NCI-H1436 (cell line): ENCODE measurements at places on chromosomes 7 and 10.

GRCh38 chr10:32692174-32692573 lies 246.2 kb downstream of the CCDC7 start:
- no peak for DNase-seq

- DNase-seq = no peak
These were observed 309.7 kb downstream of the TYW1 start for GRCh38 chr7:67306331-67306730.

- DNase-seq = no peak
These were observed 108.8 kb upstream of the LRGUK start for GRCh38 chr7:134018306-134018705.

GRCh38 chr10:57979956-57980355 lies 287.7 kb downstream of the IPMK start:
- DNase-seq = no peak

GRCh38 chr7:3673524-3673923 lies 372.5 kb downstream of the SDK1 start:
- no peak for DNase-seq

GRCh38 chr10:124679401-124679800 lies 64.8 kb downstream of the FAM53B start:
- DNase-seq = no peak

- DNase-seq = no peak
These were observed 1.2 kb upstream of the ZEB1 start for GRCh38 chr10:31317652-31318381.

GRCh38 chr7:18312482-18312881 lies 183.1 kb upstream of the HDAC9 start:
- no peak for DNase-seq

GRCh38 chr10:124200011-124200410 lies 106.6 kb upstream of the CHST15 start:
- no peak for DNase-seq

- DNase-seq = no peak
These were observed 138.9 kb downstream of the JAZF1 start for GRCh38 chr7:28041508-28042314.

GRCh38 chr7:143519411-143520131 lies 41.9 kb downstream of the TAS2R41 start:
- DNase-seq = no peak

GRCh38 chr7:155283565-155284194 lies 14.0 kb upstream of the INSIG1 start:
- DNase-seq = no peak

GRCh38 chr7:52777051-52777822 lies 258.2 kb upstream of the POM121L12 start:
- no peak for DNase-seq

GRCh38 chr10:1578392-1579140 lies 158.8 kb downstream of the ADARB2 start:
- DNase-seq = no peak

GRCh38 chr10:1241322-1241890 lies 185.2 kb downstream of the WDR37 start:
- DNase-seq = no peak

- DNase-seq = no peak
These were observed 188.6 kb upstream of the LYZL2 start for GRCh38 chr10:30818010-30818660.

- DNase-seq = no peak
These were observed 909 bp upstream of the CC2D2B start for GRCh38 chr10:95906677-95907455.

DNA sequence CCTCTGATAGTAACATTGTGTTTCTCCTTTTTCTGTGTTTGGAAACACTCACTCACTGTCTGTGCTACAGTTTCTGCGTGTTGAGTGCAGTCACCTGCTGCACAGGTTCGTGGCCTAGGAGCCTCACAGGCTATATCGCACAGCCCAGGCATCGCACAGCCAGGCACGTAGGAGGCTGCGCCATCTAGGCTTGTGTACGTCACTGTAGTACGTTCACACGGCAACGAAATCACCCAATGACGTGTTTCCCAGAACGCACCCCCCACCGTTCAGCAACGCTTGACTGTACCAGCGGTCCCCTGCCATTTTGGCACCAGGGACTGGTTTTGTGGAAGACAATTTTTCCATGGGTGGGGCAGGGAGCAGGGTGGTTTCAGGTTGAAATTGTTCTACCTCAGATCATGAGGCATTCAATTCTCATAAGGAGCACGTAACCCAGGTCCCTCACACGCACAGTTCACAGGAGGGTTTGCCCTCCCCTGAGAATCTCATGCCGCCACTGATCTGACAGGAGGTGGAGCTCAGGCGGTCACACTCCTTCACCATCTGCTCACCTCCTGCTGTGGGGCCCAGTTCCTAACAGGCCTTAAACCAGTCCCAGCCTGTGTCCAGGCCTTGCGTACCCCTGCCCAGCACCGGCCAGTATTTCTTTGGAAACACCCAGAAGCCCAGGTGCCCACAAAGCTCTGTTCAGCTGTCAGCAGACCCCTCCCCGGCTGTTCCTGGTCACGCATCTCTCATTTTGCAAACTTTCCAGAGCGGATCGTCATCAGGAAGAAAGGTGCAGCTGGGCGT lies 23.2 kb upstream of the PRKAR1B start:
- DNase-seq = no peak

DNA sequence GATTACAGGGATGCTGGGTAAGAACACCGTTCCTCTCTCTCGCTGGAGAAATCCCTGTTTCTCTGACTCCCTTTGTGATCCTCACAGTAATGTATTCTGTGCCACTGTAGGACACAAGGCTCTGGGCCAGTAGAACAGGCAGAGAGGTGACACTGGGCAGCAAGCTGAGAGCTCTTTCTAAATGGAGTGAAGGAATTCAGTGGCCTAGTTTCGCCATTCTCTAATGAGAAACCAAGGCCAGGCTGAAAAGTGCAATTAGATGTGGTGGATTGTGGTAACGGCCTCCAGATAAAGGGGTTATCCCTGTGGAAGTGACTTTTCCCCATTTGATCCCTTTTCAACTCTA lies 12.8 kb downstream of the KCTD7 start:
- DNase-seq = no peak

GRCh38 chr7:123637203-123637602 lies 18.5 kb upstream of the LMOD2 start:
- DNase-seq = no peak

GRCh38 chr10:80413271-80413996 lies 5.1 kb downstream of the PRXL2A start:
- no peak for DNase-seq

DNA sequence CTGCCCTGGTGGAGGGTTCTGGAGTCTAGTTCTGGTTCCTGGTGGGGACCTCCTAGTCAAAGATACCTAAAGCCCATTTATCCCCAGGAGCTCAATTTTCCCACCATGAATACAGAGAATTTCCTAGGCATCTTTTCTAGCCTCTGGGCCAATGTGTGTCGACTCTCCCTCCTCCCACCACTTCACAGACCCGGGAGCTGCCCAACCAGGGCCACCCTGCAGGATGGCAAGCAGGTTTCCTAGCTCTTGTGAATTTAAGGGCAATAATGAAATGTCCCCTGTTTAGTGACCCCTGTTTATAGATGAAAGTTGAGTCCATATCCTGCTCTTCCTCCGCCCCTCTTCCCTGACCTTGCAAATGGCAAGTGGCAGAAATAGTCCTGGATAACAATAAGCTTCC lies 9.4 kb downstream of the DLX5 start:
- DNase-seq = no peak

GRCh38 chr10:89374713-89375141 lies 3.1 kb upstream of the IFIT1B start:
- no peak for DNase-seq

DNA sequence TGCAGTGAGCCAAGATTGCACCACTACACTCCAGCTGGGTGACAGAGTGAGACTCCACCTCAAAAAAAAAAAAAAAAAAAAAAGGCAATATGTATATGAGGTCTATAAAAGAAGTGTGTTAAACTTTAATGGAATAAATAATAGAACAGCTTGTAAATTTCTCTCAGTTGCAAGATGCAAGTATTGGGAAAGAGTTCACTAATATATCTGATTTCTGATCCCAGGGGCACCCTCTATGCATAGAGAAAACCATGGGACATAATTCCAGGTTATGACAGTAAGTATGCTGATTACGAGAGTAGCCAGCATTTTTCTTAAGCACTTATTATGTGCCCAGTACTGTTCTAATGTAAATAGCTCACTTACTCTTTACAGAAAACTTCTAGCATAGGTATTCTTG lies 66.1 kb upstream of the AFAP1L2 start:
- no peak for DNase-seq

- DNase-seq = no peak
These were observed 201.6 kb downstream of the LRRTM3 start for GRCh38 chr10:67127441-67127840.

GRCh38 chr7:36951257-36951697 lies 227.0 kb upstream of the AOAH start:
- no peak for DNase-seq

- DNase-seq = no peak
These were observed 11.5 kb downstream of the C10orf71 start for GRCh38 chr10:49310460-49310859.

DNA sequence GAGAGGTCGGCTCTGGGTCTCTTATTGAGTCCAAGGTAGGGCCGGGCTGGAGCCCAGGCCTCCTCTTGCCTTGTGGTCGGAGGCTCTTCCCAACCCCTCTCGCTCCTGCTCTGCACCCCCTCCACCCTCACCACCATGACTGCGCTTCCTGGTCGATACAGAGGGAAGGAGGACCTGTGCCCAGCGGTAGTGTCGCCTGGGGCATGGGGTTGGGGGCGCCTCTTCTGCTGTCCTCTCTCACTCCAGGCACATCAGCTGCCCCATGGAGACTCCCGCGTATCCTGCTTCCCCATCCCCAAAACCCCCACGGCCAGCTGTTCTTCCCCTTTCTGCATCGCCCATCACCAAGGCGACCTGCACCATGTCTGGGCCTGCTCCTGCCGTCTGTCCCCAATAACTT lies 44.4 kb downstream of the TMEM270 start:
- no peak for DNase-seq

DNA sequence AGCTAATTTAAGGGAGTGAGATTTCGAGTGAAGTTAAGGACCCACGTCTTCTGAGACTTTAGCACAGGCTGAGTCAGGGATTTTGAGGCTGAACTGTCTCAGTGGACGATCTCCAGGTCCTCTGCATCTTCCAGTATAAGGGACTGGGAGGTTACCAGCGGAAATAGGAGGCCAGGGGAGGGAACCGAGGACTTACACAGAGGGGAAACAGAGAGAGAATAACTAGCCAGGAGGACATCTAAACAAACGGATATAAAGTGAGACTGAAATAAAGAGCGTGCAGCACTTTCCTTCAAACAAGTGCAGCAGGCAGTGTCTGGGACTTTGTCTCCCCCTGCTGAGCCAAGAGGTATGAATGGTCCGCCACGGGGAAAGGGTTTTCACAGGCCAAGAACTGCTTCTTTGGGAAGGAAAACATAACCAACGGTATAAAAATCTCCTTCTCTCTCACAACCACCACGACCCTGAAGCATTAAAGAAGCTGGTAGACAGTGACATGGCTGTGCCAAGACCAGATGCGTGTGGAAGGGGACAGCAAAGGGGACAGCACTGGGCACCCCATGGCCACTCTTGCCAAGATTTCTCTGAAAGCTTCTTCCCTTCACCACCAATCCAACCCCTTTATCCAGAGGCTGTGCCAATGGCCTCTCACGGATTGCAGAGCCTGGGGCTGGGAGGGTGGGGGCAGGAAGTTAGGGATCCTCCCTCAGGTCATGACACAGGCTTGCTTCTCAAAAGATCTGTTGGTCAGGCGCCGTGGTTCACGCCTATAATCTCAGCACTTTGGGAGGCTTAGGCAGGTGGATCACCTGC lies 72.0 kb downstream of the SLC37A3 start:
- peak; percentile 40 for DNase-seq

DNA sequence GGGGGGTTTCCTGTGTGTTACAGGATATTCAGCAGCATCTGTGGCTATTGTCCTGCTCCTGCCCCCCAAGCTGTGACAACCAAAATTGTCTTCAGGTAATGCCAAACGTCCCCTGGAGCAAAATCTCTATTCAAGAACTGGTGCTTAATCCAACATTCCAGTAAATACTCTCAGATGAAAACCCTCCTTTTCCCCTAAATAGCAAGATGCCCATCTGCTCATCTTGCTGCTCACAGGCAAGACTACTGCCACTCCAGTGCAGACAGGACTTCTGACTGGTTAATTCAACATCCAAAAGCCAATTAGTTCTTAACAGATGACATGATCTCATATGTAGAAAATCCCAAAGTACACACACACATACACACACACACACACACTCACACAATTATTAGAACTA lies 20.5 kb upstream of the JAZF1 start:
- no peak for DNase-seq

DNA sequence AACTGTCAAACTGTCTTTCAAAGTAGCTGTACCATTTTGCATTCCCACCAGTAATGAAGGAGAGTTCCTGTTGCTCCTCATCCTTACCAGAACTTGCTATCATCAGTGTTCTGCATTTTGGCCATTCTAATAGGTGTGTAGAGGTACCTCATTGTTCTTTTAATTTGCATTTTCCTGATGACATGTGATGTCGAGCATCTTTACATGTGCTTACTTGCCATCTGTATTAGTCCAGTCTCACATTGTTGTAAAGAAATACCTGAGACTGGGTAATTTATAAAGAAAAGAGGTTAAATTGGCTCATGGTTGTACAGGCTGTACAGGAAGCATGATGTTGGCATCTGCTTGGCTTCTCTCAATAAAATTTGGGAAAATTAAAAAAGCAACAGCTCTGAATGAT lies 38.7 kb upstream of the EEPD1 start:
- no peak for DNase-seq

GRCh38 chr7:121932768-121933167 lies 59.8 kb downstream of the PTPRZ1 start:
- DNase-seq = no peak

DNA sequence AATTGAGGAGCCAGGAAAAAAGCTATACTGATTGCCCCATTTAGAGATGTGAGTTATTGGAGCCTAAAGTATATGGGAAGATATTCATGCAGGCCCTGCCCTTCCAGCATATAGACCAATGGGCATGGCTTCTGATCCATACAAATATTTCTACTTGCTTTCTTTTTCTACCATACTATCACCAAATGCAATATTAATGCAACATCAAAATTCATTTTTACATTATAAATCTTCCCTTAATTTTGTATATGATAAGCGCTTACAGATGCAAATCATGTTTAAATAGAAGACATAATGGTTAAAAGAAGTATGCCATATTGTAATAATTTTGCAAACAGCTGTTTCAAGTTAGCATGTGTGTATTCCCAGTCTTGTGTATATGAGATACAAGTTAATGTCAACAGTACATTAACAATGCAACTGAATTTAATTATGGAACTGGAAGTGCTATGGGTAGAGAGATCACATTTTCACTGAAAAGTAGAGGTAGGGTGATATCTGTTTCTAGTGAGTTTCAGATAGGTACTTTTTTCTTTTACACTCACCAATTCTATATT lies 24.6 kb upstream of the WNT16 start:
- no peak for DNase-seq

GRCh38 chr10:52956461-52956860 lies 183.9 kb upstream of the MBL2 start:
- DNase-seq = no peak

- no peak for DNase-seq
These were observed 71.6 kb downstream of the ZRANB1 start for GRCh38 chr10:125013529-125013872.

- DNase-seq = no peak
These were observed 36.5 kb downstream of the MALSU1 start for GRCh38 chr7:23335621-23336020.
